ENCODE measurements at places on chromosomes 12 and 14. TPM values are rescaled to one million over a fixed set of nuclear protein-coding genes. Genes with fewer than 3 reads are reported as not detected.

MUCL1 gene
- total RNA-seq, result not detected

SLC39A2 gene
- 0.25 TPM for total RNA-seq

DNA sequence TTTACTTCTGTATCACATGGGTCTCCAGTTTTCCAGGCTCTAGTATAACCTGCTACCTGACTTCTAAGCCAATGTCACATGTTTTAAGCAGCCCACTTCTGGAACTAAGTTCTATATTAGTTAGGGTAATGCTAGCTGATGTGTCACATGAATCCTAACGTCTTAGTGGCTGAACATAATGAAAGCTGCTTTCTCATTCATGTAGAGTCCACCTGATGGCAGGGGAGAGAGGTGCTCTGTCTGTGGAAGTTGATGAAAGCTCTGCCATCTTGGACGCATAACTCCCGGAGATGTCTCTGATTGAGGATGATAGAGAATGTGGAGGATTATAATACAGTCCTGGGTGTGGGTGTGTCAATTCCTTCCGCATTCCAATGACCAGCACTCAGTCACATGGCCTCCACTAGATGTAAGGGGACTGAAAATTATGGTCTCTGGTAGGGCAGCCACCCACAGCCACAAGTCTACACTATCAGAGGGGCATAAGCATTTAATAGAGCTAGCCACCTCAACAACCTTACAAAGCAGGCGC lies 234.4 kb upstream of the CRY1 start:
- no peak for DNase-seq

- DNase-seq, result peak; percentile 95
These were observed 93.8 kb downstream of the RFLNA start for GRCh38 chr12:124388679-124389137.

GRCh38 chr14:105199093-105199492 lies 18.0 kb upstream of the NUDT14 start:
- DNase-seq, result no peak

- no peak for DNase-seq
These were observed 83.4 kb upstream of the FZD10 start for GRCh38 chr12:130078852-130079251.

- DNase-seq, result peak; percentile 96
These were observed 14.5 kb downstream of the CAPZA3 start for GRCh38 chr12:18752280-18752920.

GRCh38 chr14:40119765-40120164 lies 687.5 kb upstream of the FBXO33 start:
- DNase-seq, result no peak

CEBPE gene
- not detected for total RNA-seq

TMEM229B gene
- total RNA-seq, result 1.1 TPM

DNA sequence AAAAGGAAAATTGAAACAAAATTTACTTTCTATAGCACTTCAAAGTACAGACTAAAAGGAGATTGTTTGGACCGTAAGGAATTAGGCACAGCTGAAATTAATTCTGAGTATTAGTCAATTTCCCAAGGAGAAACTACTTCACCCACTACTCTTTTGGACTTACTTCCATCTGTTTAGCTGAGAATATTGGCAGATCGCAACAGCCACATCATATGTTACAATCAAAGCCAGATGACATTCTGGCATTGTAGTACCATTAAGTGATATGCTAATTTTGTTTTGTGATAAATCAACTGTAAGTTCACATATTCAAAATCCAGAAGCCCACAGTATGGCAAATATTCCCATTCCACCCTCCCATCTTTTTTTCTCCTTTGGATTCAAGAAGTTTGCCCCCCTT lies 47.1 kb upstream of the ANKS1B start:
- DNase-seq, result no peak

GRCh38 chr14:69701291-69701690 lies 65.7 kb upstream of the SRSF5 start:
- no peak for DNase-seq

KERA gene
- total RNA-seq, result not detected

DNA sequence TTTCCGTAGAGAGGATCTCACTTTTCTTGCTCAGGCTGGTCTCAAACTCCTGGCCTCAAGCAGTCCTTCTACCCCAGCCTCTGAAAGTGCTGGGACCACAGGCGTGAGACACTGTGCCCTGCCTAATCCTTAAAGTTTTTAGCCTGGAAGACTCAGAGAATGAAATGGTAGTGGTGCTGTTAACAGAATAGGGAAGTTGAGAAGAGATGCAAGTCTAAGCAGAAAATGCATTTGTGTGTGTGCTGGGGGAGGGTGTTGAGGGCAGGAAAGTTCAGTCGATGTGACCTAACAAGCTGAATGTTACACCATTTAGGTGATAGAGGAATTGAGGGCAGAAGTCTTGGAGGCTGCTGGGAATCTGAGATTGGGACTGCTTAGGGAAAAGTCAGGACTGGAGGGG lies 6.9 kb upstream of the TUBA1A start:
- DNase-seq, result peak; percentile 20

DNA sequence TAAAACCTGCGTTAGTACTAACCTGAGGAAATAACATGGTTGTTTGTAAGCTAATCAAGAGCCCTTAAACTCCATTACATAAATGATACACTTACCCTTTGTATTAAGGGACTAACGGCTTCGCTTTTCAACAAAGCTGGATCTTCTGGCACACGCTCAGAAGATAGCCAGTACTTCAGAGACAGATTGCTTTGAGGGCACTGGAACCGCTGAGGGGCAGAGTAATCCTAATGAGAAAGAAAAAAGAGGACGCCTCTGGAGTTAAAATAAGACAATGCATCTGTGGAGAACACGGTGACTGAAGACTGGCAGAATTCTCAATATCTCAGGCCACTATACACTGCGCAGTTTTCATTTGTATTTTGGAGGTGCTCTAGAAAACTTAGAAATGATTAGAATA lies 1.5 kb upstream of the KTN1 start:
- no peak for DNase-seq

POTEG gene
- not detected for total RNA-seq

PRB2 gene
- total RNA-seq, result not detected

SVOP gene
- not detected for total RNA-seq

DNA sequence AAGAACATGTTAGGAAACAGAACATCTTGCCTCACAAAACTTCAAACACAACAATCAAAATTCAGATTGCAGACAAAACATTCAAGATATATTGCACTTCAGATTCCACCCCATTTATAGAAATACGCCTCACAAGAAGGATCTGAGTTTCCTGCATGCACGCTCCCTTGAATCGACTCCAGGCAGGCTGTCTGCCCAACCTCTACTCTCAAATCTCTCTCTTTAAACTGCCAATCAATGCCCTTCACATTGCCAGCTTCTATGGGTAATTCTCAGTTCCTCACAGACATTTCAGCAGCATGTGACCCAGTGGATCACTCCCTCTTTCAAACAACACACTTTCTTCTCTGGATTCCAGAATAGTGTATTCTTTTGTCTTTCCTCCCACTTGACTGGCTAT lies 184.1 kb downstream of the PRKD1 start:
- DNase-seq, result no peak

GRCh38 chr14:23486036-23486435 lies 16.5 kb downstream of the NGDN start:
- DNase-seq, result no peak

DNA sequence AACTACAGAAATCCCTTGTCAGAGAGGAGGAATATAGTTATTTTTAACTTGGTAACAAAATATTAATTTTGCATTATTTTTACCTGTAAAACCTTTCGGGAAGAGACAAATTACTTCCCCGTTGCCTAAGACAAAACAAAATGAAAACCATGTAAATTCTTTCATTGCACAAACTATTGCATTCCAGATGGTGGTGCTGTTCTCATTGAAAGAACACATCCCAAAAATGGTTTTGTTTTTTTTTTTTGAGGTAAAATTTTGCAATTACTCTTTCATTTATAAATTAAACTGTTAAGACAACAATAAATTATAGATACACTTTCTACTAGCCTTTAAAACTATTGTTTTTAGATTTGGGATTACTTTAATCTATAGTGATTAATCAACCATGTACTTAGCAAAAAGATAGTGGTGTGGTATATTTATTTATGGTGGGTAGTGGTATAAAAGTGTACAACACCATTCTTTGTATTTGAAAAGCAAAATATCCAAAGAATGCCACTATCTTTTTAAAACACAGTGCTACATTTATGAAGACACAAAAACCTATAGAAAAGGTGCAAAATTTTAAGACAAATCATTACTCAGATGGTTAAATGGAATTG lies 115.5 kb downstream of the SLC38A1 start:
- DNase-seq, result no peak

FOXG1 gene
- total RNA-seq, result 0.07 TPM

GRCh38 chr14:70698288-70698687 lies 56.6 kb downstream of the TTC9 start:
- peak; percentile 47 for DNase-seq

- peak; percentile 78 for DNase-seq
These were observed 759 bp downstream of the NFYB start for GRCh38 chr12:104137001-104137901.

PCED1B gene
- 4.2 TPM for total RNA-seq

AKAP6 gene
- total RNA-seq, result 4.3 TPM

- DNase-seq, result peak; percentile 20
These were observed 120.7 kb downstream of the PAPOLA start for GRCh38 chr14:96622926-96623325.

GRCh38 chr12:41302979-41303403 lies 114.9 kb downstream of the PDZRN4 start:
- DNase-seq, result no peak

DNA sequence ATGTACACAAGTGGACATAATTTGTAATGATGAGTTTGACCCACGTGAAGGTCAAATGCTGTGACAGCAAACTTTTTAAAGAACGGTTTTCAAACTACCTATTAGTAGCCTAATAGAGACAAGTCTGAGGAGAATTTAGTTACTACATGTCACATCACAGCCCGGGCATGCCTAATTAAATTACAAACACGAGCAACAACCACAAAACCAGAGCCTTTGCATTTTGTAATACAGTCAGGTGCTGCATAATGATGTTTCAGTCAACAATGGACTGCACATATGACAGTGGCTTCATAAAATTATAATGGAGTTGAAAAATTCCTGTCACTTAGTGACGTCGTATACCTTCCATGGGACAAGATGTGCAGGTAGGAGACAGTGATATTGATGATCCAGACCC lies 274.5 kb downstream of the DACT1 start:
- no peak for DNase-seq

- no peak for DNase-seq
These were observed 2.9 kb downstream of the ABHD12B start for GRCh38 chr14:50874757-50875156.

DNA sequence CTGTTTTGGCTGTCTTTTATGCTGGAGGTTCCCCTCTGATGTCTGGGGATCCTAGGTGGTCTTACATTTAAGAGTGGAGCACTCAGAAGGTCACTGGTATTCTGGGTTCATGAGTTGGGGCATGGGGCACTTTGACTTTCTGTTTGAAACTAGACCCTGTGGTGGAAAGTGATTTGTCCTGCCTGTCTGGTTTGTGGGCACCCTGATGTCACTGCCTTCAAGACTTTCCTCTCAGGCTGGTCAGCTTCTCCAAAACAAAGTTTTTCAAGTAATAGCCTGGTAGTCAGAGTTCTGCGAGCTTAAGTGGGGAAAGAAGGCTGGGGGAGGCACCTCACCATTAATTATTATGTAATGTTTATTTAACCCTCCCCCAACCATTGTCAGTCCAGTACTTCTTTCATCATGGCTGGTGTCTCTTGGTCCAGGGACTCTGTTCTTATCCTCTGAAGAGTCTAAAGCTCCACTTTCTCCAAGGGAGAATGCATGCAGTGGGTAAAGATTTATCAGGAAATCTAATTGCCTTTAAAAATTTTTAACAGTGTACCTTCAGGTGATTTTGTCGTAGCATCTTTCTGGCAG lies 35.3 kb downstream of the ZC3H14 start:
- DNase-seq, result no peak

SPTB gene
- 0.94 TPM for total RNA-seq

- no peak for DNase-seq
These were observed 315 bp downstream of the ABCD2 start for GRCh38 chr12:39619316-39619659.

DNA sequence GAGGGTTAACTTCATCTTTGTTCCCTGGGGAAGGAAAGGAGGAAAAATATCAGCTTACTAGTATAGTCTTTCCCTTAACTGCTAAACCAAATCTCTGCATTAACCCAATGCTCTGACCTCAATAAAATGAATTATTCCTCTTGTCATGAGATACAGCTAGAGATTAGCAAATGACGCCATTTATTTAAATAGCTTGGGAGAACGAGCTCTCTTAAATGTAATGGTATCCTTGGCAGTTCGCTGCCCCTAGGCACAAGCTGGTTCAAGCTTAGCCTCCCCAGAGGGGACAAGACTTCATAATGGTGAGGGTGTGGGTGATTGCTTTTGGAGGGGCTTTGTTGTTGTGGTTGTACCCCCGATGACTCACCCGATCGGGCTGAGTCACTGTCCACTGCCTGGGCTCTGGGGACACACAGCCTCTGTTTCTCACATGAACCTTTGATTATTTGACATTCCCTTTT lies 19.6 kb downstream of the FNTB start:
- no peak for DNase-seq

- peak; percentile 72 for DNase-seq
These were observed 1.3 kb downstream of the ARID4A start for GRCh38 chr14:58299401-58300330.

SNX6 gene
- total RNA-seq, result 78.9 TPM
